ENCODE measurements at places on chromosomes 3 and 15. TPM values are rescaled to one million over a fixed set of nuclear protein-coding genes. Genes with fewer than 3 reads are reported as not detected.

DNA sequence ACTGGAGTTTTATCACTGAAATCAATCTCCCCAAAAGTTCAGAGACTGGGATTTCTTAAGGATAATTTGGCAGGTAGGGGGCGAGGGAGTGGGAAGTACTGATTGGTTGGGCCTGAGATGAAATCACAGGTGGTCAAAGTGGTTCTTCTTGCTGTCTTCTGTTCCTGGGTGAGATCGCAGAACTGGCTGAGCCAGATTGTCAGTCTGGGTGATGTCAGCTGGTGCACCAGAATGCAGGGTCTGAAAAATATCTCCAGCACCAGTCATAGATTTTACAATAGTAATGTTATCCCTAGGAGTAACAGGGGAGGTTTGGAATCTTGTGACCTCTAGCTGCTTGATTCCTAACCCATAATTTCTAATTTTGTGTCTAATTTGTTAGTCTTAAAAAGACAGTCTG, 86.7 kb upstream of the SLC25A36 start:
- H3K4me3 ChIP-seq, result no peak overlapping the region
- H3K36me3 ChIP-seq, result no peaks in the 10 kb centered on the region
- H3K27me3 ChIP-seq, result no peaks in the 10 kb centered on the region
- no peaks in the 10 kb centered on the region for H3K4me1 ChIP-seq
- no peak overlapping the region for H3K27ac ChIP-seq

DNA sequence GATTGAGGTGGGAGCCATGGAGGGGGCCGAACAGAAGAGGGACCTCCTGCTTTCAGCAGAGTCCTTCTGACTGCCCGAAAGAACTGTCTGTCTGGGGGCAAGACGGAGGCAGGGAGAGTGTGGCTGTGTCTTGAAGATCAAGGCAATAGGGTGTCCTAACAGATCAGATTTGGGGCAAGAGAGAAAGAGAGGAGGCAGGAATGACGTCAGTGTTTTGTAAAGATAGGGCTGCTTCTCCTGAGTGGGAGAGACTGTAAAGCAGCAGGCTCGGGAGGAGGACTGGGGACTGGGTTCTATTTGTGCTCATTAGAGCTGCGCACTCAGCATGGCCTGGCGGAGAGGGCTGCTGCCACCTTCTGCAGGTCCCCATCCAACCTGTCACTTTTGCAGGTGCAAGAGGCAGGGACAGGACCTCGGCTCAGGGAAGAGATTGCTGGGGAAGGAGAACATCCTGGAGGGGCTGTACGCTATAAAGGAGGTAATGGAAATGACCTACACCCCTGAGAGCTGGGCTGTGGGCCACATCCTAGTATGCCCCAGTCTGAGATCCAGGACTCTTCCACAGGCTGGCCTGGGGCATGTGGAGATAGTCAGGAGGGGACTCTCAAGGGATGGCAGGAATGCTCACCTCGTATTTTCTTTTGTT, 29.0 kb upstream of the FGD5 start:
- no peaks in the 10 kb centered on the region for H3K4me1 ChIP-seq
- no peak overlapping the region for H3K4me3 ChIP-seq
- H3K27me3 ChIP-seq, result no peaks in the 10 kb centered on the region
- H3K27ac ChIP-seq, result no peak overlapping the region

DNA sequence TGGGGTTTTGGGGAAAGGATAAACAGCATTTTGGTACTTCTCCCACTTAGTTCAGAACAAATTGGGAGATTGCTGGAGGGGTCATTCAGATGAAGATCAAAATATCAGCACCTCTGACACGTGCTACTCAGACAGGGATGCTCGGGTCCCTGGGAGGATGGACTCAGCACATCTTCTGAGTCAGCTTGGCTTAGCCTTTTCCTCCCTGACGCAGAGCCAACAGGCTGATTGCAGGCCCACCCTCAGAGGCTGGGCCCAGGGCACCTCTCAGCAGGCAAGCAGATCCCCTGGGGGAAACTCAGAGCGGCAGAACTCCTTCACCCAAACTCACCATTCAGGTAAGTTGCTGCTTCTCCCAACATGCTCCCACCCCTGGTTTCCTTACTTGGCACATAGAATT, 304.9 kb downstream of the TLE3 start:
- H3K36me3 ChIP-seq, result no peaks in the 10 kb centered on the region
- DNase-seq, result no peak
- H3K4me3 ChIP-seq, result no peak overlapping the region
- no peaks in the 10 kb centered on the region for H3K4me1 ChIP-seq
- no peak overlapping the region for H3K27ac ChIP-seq

GRCh38 chr15:71811752-71812735, 1.7 kb downstream of the NR2E3 start:
- H3K27ac ChIP-seq, result no peak overlapping the region
- no peaks in the 10 kb centered on the region for H3K27me3 ChIP-seq
- no peak for DNase-seq

DNA sequence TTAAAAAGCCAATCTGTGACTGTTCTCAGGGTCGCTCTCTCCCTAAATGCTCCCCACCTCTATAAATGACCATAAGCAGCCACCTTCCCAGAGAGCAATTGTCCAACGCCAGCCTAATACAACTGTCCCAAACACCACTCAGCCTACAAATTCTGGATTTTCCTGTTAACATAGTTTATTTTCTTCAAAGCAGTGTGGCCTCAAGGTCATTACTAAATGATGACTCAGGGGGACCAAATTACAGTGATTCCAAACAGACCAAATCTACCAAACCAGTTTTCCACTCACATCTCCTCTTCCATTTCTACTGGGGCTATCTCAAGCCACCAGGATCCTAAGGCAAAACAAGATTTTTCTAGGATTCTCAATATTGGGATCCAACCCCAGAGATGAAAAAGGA, 22.5 kb downstream of the HEXA start:
- H3K36me3 ChIP-seq, result peaks cover 72% of the 10 kb centered on the region
- no peak overlapping the region for H3K4me3 ChIP-seq
- no peaks in the 10 kb centered on the region for H3K27me3 ChIP-seq

- DNase-seq, result no peak
- H3K36me3 ChIP-seq, result peaks cover 48% of the 10 kb centered on the region
- H3K27me3 ChIP-seq, result no peaks in the 10 kb centered on the region
- no peak overlapping the region for H3K27ac ChIP-seq
- H3K4me1 ChIP-seq, result no peaks in the 10 kb centered on the region
- no peak overlapping the region for H3K4me3 ChIP-seq
These were observed 88.1 kb downstream of the DCUN1D1 start for GRCh38 chr3:182892226-182892625.

ARPP21 gene
- not detected for total RNA-seq

FSIP1 gene
- total RNA-seq, result 2.3 TPM

Measured in natural killer cell (primary cell).